ENCODE measurements at places on chromosomes 4 and X.

DNA sequence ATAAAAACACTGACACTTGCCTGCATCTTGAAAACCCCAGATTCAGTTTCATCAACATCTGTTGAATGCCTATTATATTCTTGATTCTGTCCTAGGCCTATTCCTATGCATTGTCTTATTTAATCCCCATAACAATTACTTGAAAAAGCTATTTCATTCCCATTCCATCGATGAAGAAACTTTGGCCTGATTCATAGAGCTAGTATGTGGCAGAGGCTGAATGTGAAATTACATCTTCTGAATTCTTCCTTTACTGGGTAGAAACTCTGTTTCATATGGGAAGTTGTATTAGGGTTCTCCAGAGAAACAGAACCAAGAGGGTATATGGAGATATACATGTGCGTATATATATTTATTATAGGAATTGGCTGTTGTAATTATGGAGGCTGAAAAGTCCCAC is 35.0 kb upstream of the SLC4A4 start:
- no peak for DNase-seq

GRCh38 chr4:31220921-31221320 is 500.8 kb downstream of the PCDH7 start:
- no peak for DNase-seq

GRCh38 chr4:40190019-40190418 is 6.8 kb upstream of the RHOH start:
- DNase-seq: no peak

DNA sequence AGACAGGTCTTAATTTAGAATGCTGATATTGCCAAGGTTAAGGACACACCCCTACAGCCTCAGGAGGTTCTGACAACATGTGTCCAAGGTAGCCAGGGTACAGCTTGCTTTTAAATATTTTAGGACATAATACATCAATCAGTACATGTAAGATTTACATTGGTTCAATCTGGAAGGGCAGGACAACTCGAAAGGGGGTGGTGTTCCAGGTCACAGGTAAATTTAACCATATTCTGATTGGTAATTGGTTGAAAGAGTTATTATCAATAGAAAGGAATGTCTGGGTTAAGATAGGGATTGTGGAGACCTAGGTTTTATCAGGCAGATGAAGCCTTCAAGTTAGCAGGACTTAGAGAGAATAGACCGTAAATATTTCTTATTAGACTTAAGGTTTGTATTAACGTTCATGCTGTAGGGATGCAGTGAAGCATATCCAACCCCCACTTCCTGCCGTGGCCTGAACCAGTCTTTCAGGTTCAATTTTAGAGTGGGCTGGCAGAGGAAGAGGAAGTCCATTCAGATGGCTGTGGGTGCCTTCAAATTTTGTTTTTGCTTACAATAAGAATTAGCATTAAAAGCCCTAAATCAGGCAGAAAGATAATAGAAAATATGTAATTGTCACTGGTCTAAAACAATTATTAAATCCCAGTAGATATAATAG is 136.5 kb upstream of the GALNTL6 start:
- DNase-seq: no peak

GRCh38 chr4:153095448-153096204 is 108.6 kb upstream of the TRIM2 start:
- DNase-seq: no peak

- no peak for DNase-seq
Measured at GRCh38 chrX:120120223-120120622, 4.5 kb upstream of the RHOXF1 start.

GRCh38 chr4:212438-213188 is 88.3 kb downstream of the ZNF718 start:
- no peak for DNase-seq

- DNase-seq: no peak
Measured at GRCh38 chr4:53591372-53591892, at the start of gene LNX1. LNX1 (minus strand) TSS chr4:53591486; CDS start chr4:53574002, 17,484 bp downstream.

DNA sequence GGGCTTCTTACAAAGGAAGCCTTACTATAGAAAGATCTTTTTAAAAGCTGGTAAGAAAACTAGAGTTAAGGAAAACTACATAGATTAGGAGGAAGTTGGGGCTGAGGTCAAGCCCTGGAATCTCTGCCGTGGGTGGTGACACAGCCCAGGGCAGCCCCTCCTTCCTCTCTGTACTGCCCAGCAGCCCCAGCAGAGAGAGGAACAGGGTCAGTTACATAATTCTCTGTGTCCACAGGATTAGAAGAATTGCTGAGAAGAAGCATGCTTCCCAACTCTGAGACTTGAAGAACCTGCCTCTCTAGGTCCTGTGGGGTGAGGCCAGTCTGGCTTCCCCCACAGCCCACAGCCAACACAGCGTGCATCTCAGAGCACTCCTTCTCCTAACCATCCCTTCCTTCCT is 9.2 kb upstream of the ABLIM2 start:
- no peak for DNase-seq

GRCh38 chr4:141213550-141213991 is 7.1 kb upstream of the ZNF330 start:
- DNase-seq: no peak

DNA sequence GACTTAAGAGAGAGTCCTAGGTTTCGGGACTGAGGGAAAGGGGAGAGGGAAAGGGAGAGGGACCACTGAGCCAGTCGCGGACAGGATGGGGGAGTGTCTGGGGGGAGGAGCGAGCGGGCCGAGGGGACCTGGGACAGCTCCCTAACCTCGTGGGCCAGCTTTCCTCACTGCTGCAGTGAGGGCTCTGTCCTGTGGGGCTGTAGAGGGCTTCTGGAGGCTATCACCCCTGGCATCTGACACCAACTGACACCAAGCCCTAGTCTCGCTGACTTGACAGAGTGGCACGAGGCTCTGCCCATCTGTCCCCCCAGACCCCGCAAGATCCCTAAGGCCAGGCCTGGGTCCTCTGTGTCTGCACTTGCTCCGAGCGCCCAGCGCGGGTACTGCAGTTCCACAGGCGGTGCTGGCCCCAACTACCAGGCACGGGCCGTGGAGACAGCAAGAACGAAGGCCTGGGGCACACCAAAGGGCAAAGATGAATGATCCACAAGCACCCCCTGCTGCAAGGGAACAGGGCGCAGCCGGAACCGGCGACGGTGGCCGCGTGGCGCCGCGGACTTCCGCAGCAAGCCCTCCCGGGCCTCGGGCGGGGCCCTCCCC is 465 bp downstream of the HAUS7 start:
- DNase-seq: no peak

- DNase-seq: no peak
Measured at GRCh38 chrX:8811611-8812010, 10.4 kb upstream of the FAM9A start.

GRCh38 chr4:141896687-141897086 is 260.3 kb downstream of the IL15 start:
- no peak for DNase-seq

GRCh38 chr4:65391382-65391781 is 278.9 kb downstream of the EPHA5 start:
- no peak for DNase-seq

DNA sequence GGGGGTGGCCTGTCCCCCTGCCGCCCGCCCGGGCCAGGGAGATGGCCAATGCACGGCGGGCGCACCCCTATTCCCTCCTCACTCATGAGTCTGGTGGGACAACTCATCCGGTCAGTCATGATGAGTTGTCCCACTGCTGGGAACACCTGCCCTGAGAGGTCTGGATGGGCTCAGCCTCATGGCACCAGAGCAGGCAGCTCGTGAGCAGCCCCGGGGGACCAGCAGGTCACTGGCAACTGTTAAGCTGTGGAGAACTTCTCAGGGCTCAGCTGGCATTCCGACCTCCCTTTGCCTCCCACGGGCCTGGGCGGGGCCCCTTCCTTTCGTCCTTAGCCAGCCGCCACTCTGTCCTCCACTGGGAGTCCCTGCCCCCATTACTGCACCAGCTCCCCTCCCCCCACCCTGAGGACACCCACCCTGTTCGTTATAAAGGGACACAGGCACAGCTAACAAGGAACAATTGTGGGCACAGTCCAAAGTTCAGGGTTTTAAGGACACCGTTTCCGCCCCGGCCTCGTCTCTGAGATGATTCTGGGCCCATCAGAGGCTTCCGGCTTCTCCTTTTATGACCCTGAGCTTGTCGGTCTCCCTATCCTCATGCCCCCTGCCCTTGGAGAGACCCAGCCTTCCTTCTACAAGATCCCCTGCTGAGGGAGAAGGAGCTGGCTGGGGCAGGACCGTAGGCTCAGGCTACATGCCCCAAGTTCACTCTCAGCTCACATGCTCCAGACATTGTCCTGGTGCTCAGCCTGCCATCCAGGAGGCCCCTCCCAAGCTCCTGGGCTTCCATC is 14.6 kb upstream of the KIAA0232 start:
- no peak for DNase-seq

DNA sequence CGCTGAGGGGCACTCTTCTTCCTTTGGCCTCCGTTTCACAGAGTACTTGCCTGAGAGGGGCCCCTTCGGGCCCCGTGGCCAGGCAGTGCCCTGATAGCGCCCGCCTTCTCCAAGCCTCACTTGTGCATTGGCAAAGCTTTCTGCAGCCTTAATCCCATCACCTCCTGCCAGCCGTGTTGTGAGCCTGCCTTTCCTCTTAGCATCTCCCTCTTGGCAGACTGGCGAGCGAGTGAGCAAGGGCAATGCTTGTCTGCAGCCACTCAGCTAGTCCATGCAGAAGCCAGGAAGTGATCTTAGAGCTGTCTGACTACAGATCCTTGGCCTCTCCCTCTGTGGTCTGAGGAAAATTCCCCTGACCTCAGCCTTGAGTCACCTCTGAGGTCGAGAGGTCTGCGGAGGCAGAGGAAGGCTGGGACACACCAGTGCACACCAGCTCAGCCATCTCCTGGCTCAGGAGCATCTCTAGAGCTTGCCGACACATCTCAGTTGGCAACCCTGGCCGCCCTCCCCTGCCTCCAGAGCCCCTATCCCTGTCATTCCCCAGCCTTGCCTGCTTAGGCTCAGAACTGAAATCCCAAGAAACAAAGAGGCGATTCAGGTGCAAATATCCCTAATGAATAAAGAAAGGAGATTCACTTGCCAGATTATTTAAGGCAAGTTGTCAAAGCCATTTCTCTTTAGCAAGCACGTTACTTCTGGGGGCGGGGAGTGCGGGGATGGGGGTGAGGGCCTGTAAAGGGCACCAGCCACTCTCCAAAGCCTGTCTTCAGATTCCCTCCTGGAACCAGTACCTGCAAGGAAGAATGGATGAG is 143.5 kb upstream of the MAMLD1 start:
- DNase-seq: no peak

DNA sequence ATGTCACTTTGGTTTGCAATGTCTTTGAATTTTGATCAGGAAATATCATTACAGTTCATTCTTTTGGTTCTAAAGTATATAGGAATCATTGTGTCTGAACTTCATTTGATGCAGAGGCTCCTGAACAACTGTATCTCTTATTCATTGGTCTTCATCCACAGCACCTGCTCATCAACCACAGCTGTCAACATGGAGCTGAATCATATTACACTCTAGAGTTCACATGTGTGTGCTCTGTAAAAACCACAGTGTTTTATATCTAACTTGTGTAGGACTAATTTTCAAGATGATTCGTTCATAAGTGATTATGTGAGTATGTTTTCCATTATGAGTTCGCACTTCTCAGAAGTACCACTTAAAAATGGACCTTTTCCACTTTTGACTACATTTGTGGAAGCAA is 643.3 kb upstream of the FAM241A start:
- no peak for DNase-seq

DNA sequence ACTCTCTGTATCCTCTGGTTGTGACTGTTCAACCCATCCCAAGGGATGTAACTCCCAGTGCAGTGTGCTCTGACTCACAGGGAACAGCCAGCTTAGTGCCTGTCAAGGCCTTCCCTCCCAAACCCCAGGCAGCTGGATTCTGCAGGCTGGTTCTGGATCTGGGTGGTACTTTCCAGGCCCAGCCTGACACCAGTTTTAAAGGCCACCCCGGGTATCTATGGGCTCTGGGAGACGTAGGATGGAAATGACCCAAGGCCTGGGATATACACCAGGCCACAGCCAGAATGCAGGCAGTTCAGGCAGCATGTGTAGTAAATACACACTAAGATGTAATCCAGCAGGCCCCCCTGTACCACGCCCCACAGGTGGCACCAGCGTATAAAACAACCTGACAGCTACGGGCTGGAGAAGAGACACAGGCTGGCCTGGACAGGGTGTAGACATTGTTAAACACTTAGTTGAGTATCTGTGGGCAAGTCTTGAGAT is 64.2 kb downstream of the SPINK2 start:
- DNase-seq: no peak

DNA sequence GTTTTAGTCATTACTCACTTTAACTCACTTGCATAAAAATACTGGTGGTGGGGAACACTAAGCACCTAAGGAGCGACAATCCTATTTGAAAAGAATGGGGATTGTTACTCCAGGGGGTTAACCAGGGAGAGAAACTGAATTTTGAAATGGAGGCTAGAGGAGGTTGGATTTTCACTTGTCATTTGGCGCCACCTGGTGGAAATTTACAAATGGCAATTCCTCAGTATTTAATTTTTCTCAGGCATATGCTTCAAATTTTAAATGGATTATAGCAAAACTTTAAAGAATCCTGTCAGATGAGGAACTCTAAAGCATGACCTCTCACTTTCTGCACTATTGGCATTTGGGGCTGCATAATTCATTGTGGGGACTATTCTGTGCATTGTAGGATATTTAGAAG is 2.7 kb upstream of the GEMIN8 start:
- peak; percentile 16 for DNase-seq

DNA sequence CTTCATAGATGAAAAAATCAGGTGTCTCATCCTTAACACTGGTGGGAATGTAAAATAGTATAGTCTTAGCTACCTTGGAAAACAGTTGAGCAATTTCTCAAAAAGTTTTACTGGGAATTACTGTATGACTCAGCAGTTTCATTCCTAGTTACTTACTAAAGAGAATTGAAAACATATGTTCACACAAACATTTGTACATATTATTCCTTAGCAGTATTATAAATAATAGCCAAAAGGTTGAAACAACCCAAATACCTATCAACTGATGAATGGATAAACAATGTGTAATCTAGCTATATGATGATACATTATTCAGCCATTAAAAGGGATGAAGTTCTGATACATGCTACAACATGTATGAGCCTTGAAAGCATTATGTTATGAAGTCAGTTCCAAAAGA is 41.7 kb downstream of the RBM46 start:
- no peak for DNase-seq

DNA sequence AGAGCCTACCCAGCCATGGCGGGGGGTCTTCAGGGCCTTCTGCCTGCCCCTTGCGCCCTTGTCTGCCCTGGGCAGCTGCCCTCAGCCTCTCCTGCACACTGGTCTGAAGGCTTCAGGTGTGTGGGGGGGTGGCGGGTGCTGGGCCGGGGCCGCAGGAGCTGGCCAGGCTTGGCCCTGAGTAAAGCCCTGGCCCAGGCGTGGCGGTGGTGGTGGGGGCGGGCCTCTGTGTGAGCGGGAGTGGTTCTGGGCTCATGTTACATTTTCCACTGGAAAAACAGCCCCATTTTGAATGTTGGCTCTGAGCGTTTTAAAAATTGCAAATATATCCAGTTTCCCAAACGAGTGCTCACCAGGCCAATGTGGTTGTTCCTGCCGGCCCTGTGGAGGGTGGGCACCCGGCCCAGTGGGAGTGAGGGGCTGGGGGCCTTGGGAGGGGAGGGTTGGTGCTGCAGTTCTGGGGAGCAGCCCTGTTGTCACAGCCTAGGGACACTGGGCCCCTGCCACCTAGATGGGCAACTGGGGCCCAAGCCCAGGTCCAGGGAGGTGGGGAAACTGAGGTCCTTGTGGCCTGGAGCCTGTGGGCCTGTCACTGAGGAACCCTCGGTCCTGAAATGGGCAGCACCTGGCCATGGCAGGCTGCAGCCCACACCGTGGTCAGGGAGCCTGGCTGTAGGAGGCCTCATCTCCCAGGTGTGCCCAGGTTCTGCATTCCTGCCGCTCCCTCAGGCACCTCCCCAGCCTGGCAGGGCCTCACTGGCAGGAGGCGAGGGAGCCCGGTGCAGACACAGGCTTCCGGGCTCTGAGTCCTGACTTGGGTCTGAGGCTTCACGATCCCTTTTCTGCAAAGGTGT is 28.3 kb downstream of the FGFRL1 start:
- DNase-seq: no peak
